ENCODE measurements at places on chromosomes 13 and 19. TPM values are rescaled to one million over a fixed set of nuclear protein-coding genes. Genes with fewer than 3 reads are reported as not detected.

CERS1 gene
- 4.5 TPM for total RNA-seq

CPT1C gene
- total RNA-seq = 0.23 TPM

- no peak for DNase-seq
Observed at GRCh38 chr19:44782729-44783128, 5.0 kb downstream of the CBLC start.

- DNase-seq = no peak
Observed at GRCh38 chr19:19348266-19348665, 27.6 kb downstream of the MAU2 start.

- no peak for DNase-seq
Observed at GRCh38 chr13:101390461-101390860, 25.8 kb downstream of the NALCN start.

Data from Panc1 (cell line).